ENCODE measurements at places on chromosomes 12 and 14.

- DNase-seq: no peak
Observed at GRCh38 chr14:69346710-69347109, 51.4 kb downstream of the ERH start.

DNA sequence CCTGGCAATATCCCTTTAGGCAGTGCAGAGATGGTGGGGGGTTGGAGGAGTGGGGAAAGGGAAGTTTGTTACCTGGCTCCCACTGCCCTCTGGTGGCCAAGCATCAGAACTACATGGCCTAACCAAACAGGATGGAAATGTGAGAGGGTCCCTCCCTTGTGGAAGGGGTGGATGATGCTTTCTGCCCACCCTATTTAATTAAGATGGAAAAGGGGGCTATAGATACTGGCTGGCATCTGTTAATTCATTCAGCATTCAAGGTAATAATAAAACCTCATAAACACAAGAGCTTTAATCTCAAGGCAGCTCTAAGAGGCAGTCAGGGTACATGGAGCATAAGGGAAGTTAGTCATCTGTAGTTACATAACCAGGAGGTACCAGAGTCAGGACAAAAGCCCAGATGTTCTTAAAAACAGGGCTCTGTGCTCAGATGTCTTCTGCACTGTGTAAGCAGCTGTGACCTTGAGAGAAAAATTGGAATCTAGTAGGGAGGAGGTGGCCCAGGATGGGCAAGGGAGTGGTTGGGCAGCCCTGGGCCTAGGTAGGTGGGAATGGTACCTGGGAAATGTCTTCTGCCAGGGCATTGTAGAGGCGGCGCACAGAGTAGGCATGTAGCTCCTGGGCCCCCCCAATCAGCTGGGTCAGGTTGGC, 4.6 kb downstream of the AP1G2 start:
- DNase-seq: no peak

- DNase-seq: no peak
Observed at GRCh38 chr14:31926652-31927347, 150.3 kb upstream of the ARHGAP5 start.

DNA sequence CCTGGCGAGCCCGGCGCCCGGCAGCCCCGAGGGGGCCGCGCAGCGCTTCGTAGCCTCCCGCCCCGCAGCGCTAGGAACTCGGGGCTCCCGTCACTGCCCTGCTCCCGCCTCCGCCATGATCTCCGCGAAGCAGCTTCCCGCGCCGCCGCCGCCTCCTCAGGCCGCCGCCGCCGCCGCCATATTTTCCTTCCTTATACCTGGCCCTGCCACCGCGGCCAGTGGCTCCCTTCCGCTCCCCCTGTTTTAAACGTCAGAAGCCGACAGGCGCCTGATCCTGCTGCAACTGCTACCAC, 286 bp downstream of the PPP4R3A start:
- no peak for DNase-seq

- peak; percentile 71 for DNase-seq
Observed at GRCh38 chr14:54786838-54787237, 115.8 kb downstream of the GCH1 start.

DNA sequence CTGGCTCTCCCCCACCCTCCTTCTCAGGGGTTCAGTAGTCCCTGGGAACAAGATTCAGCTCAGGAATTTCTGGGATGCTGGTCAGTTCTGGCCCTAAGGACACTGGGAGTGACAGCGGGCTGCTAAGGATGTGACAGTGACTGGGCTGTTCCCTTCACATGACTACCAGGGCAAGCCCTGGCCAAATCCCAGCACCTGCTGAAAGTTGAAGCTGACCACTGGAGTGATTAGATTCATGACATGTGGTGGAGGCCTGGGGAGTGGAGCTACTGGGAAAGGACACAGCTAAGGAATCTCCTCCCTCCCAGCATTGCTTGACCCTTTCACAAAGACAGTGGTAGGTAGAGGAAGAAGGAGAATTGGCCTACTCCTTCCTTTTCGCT, 204.9 kb downstream of the DAD1 start:
- no peak for DNase-seq

DNA sequence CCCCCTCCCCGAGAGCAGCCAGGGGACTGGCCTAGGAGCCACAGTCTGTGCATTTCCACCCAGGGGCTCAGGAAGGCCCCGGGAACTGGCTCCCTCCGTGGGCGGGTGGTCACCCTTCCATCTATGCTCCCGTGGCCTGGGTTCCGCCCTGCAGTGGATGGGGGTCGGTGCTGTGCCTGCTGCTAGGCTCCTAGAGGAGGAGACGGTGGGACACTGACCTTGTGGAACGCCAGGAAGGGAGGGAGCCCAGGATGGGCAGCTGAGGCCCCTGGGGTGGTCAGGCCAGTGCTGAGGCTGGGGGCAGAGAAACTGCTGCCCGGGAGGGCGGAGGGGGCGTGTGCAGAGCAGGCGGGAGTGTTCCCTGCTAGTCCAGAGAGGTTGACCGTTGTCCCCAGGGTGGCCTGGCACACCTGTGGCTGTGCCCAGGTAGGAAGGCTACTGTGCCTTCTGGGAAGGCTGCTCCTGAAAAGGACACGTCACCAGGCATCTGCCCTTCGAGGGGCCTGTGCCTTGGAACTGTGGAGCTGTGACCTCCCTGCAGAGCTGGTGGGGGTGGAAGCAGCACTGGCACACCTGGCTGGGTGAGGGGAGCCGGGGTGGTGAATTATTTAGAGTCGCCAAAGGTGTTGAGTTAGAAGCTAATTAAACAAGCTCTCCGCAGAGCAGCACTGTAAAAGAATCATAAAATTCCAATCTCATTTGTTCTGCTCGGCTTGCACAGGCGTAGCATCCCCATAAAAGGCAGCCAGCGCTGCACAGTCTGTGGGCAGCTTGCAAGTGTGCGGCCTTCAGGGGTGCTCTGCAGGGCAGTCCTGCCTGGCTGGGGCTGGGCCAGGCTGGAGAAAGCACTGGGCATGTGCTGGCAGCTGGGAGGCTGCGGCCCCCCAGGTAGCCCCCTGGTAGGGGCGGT, 145.1 kb downstream of the KIF26A start:
- peak; percentile 59 for DNase-seq

GRCh38 chr12:47863467-47863866, 41.3 kb downstream of the VDR start:
- no peak for DNase-seq

DNA sequence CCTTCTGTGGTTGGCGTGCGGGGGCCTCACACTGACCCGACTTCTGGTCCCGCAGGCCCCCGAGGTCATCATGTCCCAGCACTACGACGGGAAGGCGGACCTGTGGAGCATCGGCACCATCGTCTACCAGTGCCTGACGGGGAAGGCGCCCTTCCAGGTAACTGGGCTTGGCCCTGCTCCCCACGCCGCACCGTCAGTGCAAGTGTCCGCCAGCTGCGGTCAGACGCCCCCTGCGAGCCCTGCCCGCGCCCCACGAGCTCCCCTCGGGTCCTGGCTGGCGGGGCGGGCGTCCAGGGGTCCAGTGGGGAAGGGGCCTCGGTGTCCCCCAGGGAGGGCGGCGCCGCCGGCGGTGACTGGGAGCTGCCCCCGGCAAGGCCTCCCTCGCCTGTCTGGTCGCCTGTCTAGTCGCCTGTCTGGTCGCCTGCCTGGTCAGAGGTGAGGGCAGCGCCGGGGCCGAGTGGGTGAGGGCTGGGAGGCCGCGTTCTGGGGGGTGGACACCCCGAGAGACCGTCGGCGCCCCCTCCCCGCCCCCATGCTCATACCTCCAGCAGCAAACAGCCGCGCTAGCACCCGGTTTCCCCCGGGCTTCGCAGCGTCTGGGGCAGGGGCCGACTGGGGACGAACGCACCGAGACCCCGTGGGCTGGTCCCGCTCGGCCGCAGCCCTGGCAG, 14.8 kb downstream of the ULK1 start:
- no peak for DNase-seq

- peak; percentile 67 for DNase-seq
Observed at GRCh38 chr12:130436741-130437501, 99.2 kb downstream of the PIWIL1 start.

DNA sequence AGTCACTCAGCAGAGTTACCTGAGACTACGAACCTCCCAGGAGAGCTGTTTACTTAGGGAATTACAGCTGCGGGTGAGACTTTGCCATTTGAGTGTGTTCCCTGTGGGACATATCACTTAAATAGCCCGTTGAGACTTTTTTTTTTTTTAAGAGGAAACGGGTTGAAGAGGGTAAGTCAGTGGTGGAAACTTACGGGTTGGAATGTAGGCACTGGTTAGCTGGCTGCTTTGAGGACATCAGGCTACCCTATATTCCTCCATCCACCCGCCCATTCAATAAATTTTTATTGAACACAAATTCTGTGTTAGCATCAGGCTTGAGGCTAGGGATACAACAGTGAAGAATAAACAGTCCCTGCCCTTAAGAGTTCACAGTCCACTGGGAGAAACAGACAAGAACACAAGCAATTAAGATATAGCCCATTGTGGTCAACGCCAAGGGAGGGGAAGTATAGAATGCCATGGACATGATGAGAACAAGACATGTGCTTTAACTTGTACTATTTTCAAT, 88.1 kb upstream of the CPSF6 start:
- DNase-seq: no peak

DNA sequence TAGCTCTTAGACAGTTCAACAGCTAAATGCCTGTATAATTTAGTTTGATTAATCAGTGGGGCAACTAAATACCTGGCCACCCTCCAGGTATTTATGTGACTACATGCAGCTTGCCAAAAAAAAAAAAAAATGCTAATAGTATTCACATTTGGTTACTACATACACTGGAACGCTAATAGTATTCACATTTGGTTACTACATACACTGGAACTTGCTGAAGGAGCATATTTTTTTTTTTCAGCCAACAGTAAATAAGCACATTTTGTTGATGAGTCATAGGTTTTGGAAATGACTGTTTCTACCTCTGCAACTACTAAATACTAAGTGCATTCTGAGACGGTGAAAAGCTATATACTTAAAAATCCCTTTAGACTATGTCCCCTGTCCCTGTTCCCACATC, 1172.3 kb downstream of the LRFN5 start:
- DNase-seq: no peak

GRCh38 chr12:123075087-123075645, 75.7 kb downstream of the PITPNM2 start:
- no peak for DNase-seq

DNA sequence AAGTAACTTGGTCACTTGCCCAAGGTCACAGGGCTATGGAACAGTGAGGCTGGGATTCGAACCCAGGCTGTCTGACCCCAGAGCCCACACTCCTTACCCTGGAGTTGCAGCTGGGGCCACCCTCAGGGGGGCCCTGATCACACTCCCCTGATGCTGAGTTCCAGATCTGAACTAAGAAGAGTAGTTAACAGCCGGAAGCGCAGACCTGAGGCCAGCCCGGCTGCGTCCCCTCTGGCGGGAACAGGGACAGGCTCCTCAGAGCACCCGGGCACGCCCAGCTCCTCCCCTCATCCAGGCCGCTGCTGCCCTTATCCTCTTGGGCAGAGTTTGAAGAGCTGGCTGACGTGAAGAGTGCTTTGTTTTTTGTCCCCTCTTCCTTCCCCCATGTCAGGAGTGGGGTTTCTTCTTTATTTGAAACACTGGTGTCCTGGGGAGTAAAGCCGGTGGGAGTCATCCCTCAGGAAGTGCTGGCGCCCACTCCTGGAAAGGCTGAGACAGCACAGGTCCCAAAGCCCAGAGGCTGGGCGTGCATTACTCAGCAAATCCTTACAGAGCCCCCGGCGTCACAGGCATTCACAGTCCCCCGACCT, 8.7 kb downstream of the PHB2 start:
- DNase-seq: peak; percentile 79

DNA sequence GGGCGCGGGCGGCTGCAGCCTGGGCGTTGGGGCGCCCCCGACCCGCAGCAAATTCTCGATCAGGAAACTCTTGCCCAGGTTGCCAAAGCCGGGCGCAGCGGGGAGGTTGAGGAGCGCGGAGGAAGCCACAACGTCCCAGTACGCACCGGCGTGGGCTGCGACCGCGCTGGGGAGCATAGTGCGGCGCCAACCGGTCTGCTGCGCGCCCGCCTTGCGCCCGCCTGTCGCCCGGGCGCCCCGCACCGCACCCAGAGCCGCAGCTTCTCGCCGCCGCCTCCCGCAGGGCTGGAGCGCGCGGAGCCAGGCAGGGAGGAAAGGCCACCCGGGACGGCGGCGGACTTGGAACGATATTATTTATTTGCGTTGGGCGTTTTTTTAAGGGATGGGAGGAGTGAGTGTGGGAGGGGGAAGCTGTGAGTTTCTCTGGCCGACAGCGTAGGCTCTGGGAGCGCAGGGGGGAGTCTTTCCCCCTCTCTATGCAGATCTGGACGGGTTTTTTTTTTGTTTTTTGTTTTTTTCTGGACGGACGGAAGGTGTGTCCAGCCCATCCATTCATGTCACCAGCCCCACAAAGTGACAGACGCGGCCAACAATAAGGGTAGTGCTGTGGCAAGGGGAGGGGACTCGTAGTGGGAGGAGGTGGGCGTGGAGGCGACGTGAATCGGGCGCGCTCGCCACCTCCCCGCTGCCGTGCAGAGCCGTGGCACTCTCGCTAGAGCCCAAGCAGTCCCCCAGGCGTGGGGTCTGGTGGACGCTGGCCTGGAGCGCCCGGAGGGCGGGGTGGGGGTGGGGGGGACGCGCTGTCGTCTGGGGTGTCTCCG, at the start of gene DBX2:
DBX2 (minus strand) TSS at position 349 of the 821 bp plus-strand sequence; CDS start at position 177, 172 bp downstream.
- no peak for DNase-seq

- DNase-seq: no peak
Observed at GRCh38 chr12:32893458-32893857, 3.1 kb downstream of the PKP2 start.
